ENCODE measurements at places on chromosomes 6 and 20.

GRCh38 chr20:2032168-2032567, 38.3 kb upstream of the PDYN start:
- no peak for DNase-seq

- DNase-seq: no peak
Observed at GRCh38 chr6:160408528-160408927, 60.4 kb downstream of the SLC22A3 start.

DNA sequence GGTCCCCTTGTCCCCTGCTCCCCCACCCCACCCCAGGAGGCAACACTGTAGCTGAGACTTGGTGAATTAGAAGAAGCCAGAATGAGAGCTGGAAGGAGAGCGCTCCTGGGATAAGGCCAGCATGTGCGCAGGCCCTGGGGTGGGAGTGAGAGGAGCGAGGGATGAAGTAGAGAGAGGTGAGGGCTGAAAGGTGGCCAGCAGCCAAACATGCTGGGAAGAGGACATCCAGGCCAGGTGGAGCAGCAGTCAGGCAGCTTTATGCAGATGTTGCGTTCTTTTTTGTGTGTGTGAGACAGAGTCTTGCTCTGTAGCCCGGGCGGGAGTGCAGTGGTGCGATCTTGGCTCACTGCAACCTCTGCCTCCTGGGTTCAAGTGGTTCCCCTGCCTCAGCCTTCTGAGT, 2.2 kb upstream of the BPIFB1 start:
- DNase-seq: no peak

DNA sequence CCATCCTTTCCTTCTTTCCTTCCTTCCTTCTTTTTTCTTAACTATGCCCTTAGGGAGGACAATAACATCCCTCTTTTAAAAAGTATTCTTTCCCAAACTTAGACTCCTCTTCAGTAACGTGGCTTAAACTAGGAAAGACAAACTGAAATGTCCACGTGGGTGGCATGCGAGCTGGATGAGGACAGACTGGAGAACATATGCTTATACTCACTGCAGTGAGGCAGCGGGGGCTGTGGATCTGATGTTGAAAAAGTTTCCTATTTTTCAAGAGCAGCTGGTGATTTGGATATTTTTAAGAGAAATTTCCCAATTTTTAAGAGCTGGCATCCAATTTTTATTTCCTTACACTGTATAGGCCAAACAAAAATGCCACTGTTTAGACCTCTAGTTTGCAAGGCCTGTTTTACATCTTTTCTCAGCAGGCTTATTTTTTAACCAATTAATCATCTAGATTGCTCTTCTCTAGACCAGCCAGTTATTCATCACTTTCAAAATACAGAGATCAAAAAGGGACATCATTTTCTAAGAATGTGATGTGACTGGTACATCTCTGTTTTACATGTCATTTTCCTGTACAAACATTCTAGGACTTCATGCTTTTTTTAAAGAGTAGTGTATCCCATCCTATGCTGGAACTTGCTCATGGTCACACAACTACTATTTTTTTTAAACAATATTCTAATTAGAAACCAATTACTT, 226.5 kb downstream of the BTBD9 start:
- DNase-seq: no peak

DNA sequence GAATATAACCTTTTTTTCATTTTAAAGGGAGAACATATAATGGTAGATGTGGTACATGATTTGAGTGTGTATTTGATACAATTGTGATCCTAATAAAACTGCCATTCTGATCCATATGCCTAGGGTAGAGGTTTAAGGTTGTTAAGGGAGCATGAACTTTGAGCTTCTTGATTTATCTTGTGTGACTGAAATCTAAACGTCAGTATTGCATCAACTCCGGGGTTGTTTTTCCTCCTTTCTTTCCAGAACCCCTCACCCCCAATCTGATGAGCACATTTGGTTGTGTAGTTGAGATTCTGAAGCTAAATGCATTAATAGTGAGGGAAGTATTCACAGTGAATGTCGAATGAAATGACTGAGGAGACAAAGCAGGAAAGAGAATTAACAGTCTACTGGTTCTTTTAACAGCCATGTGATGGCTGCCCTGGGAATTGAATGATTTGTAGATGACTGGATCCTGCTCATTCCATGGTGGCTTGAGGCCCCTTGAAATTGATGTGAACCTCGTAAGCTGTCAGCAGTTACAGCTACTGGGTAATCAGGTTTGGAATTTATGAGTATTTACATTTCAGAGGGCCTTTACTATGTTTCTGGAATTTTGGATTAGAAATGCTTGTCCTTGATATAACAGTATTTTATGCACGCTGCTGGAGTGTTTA, 44.8 kb downstream of the FARS2 start:
- no peak for DNase-seq

- peak; percentile 51 for DNase-seq
Observed at GRCh38 chr6:111761783-111762312, 111.4 kb downstream of the FYN start.

DNA sequence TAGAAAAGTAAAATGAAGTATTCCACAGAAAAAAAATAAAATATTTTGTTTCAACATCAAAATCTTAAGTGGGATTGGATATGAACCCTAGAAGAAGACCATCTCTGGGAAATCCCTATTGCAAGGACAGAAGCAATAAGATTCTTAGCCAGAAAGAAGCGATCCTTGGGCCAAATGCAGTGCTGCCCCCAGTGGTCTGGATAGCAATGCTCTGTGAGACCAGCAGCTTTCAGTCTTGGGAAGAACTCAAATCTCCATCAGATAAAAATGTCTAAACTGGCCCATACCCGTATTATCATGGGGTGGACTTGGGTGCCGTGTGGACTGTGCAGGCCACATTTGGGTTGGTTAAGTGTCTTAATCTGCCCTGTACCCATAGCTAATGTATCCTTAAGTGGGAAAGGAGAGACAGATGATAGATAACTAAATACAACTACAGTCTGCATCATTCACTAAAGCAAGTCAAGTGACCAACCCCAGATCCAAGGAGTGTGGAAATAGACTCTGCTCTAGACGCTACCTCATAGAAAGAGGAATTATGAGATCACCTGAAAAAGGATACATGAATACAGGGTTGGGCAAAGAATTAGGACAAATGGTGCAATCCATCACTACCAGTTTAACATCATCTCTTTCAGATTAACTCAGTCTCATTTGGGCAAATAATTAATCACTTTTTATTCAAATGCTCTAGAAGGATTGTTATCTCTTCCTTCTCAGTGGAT, 38.9 kb upstream of the SNAP25 start:
- DNase-seq: no peak

- DNase-seq: no peak
Observed at GRCh38 chr6:83976871-83977270, 56.7 kb upstream of the MRAP2 start.

- no peak for DNase-seq
Observed at GRCh38 chr6:156978948-156979347, 201.8 kb downstream of the ARID1B start.

GRCh38 chr6:45419571-45420082, 41.9 kb upstream of the SUPT3H start:
- peak; percentile 68 for DNase-seq

DNA sequence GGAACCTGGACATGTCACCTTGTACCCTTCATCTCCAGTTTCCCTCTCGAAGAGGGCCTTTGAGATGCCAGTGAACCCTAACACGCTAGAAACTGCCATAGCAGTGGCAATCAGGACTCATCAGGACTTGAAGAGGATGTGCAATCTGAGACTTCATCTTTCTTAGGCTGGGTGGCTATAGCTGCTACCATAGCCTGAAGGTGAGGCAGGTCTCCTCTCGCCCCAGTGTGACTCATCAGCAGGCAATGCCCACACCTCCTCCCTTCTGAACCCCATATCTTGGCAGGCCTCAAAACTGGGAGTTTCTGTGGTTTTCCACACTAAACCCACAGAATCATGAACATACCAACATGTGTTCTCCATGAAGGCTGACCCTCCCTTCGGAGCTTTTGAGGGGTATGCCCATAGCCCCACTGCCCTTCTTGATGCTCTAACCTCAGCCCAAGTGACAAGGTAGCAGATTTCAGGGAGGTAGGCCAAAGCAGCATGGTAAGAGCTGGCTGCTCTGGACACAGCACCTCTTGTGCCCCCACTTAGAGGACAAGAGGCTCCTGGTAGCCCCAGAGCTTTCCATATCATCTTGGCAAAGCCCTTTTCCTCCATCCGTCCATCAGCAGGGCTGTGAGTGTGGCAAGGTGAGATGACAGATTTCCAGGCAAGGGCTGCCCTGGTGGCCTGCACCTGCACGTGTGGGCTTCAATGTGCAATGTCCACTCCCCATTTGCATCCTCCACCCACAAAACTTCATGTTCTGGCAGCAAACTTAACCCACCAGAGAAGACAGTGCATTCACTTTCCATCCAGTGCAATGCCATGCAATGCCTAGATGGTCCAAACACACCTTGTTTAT, 2.6 kb downstream of the BLCAP start:
- DNase-seq: no peak

GRCh38 chr6:13302751-13303667, 25.3 kb downstream of the TBC1D7 start:
- DNase-seq: peak; percentile 97

DNA sequence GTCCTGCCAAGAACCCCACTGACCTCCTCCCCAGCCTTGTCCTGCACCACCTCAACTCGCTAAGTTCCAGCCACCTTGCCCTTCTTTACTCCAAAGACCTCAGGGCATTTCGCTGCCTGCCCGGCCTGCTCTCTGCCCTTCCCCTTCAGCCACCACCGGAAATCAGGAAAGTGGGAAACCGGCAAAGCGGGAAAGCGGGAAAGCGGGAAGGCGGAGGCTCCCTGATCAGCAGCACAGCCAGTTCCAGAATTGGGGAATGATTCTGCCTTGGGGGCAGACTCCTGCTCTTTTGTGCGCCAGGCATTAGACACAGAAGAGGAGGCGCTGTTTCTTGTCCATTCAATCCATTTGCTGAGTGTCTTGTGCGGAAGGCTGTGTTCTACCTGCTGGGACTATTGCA, 111.3 kb downstream of the ZDHHC14 start:
- DNase-seq: no peak

DNA sequence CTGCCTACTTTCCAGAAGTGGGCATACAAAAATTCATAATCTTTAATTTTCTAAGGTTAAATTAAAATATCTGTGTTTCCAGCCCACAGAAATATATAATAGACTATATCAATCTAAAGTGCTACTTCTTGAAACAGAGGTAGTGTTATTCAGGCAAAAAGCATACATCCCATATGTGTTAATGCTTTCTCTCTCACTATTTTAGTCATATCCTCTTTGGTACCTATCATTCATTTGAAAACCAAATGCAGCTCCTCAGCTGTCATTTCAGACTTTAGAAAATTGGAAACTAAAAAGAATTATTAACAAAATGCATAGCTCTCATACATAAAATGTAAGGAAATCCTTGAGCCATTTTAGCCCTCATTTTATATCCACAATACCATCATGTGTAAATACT, 925 bp downstream of the FHL5 start:
- DNase-seq: no peak

DNA sequence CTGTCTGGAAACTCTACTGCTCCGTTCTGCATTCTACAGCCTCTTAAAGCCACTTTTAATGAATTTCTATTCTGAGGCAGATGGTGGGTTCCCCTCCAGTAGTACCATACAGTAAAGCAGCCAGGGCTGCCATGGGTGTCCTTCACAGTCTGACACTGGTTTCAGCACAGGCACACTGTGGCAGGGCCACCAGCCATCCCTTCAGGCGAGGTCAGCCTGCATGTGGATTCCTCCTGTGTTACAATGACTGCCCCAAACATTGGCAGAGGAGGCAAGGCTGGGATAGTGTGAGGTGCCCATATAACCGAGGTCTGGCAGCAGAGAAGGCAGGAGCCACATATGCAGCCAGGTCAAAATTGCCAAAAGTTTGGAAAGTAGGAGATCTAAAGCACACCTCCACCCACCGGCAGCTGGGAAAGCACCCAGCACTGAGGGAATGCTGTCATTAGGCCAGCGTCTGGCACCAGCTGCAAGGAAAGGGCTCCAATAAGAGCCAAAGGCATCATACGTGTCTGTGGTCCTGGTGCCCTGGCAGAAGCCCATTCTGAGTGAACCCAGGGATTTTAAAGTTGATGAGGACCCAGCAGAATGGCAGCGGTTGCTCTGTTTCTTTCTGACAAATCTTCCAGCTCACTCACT, 24.0 kb downstream of the STK35 start:
- DNase-seq: no peak

DNA sequence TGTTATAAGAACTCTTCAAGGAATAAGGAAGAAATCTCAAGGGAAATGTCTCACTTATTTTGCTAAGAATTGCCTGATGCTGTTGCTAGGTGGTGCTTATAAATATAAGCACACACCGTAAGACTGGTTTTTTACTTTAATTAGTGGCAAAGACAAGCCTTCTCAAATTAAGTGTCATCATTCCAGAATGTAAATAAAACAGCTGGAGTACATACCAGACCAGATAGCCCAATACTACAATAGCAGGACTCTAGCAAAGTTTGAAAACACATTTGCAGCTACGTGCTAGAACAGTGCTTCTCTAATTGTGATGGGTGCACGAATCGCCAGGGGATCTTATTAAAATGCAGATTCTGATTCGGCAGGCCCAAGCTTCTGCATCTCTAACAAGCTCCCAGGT, 6.8 kb downstream of the CNKSR3 start:
- DNase-seq: no peak

DNA sequence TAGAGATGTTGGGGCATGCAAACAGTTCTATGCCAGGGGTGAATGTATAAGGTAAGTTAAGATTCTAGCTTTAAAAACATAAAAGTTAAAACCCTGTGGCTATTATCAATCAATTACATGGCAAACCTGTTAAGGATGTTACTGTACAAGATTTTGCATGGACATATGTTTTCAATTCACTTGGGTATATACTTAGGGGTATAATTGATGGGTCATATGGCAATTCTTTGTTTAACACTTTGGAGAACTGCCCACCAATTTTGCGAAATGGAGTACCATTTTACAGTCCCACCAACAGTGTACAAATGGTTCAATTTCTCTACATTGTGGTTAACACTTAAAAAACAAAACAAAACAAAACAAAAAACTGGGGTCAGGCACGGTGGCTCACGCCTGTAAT, 9.4 kb upstream of the NCOA3 start:
- DNase-seq: no peak

- DNase-seq: peak; percentile 48
Observed at GRCh38 chr6:35454391-35455110, 2.4 kb downstream of the FANCE start.

DNA sequence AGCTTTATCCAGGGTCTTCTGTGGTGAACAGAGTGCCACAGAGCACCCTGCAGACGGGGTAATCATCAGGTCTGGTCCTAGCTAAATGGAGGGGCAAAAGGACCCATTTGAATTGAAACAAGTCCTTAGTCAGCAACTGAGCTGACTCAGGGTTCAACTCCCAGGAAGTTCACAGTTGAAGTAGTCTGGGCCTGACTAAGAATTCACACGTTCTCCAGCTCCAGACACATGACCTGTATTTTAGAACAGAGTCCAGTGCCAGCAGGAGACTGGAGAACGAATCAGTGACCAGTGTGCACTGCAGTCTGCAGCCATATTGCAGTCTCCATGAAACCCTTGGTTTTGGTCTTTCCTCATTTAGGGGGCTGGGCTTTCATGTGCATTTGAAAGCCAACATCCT, 85.2 kb downstream of the ELOVL4 start:
- DNase-seq: no peak
